ENCODE measurements at places on chromosomes 12 and 14.

- H3K27ac ChIP-seq, result no peak overlapping the region
- peaks cover 7% of the 10 kb centered on the region for H3K27me3 ChIP-seq
- H3K4me1 ChIP-seq, result no peaks in the 10 kb centered on the region
- no peak overlapping the region for H3K4me3 ChIP-seq
Observed at GRCh38 chr12:3014641-3015040, 55.4 kb downstream of the TEAD4 start.

- H3K4me3 ChIP-seq, result no peak overlapping the region
- ATAC-seq, result no peak
- H3K27ac ChIP-seq, result no peak overlapping the region
- no peaks in the 10 kb centered on the region for H3K36me3 ChIP-seq
- H3K4me1 ChIP-seq, result no peaks in the 10 kb centered on the region
- H3K27me3 ChIP-seq, result peaks cover 40% of the 10 kb centered on the region
Observed at GRCh38 chr14:93643127-93643526, 145.2 kb downstream of the PRIMA1 start.

GRCh38 chr12:3045494-3045893 lies 31.7 kb upstream of the TSPAN9 start:
- H3K4me3 ChIP-seq, result no peak overlapping the region
- no peaks in the 10 kb centered on the region for H3K36me3 ChIP-seq
- no peaks in the 10 kb centered on the region for H3K4me1 ChIP-seq
- no peak for ATAC-seq
- peaks cover 36% of the 10 kb centered on the region for H3K27me3 ChIP-seq

GRCh38 chr12:125191361-125192087 lies 126.3 kb downstream of the AACS start:
- H3K27ac ChIP-seq, result no peak overlapping the region
- H3K4me1 ChIP-seq, result no peaks in the 10 kb centered on the region
- no peaks in the 10 kb centered on the region for H3K36me3 ChIP-seq
- no peak for ATAC-seq

GRCh38 chr12:45893240-45893639 lies 97.1 kb downstream of the SCAF11 start:
- no peak overlapping the region for H3K27ac ChIP-seq
- no peaks in the 10 kb centered on the region for H3K4me1 ChIP-seq
- no peaks in the 10 kb centered on the region for H3K27me3 ChIP-seq
- H3K4me3 ChIP-seq, result no peak overlapping the region
- no peak for ATAC-seq

DNA sequence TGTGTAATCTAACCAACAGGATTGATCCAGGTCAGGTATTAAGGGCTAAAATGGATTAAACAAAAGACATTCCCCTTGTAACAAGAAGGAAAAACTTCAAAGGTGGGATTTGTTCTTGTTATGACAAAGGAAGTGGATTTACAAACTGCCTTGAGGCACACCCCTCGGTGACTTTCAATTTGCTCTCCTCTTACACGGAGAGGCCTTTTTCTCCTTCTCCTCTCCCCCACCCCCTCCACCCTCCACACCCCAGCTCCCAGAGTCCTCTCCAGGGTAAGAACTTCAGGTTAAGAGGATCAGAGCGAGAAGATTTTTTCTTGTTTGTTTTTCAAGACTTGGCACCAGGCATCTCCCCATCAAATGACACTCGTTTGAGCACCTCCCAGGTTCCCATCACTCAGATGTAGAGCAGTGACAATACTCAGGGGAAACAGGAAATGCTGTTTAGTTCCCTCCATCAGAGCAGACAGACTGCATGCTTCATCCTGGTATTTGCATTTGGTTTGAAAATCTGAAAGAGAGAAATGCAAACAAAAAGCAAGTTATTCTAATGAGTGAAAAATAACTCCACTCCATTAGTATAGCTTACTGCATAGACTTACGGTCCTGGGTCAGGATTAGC lies 77.6 kb upstream of the TMEM260 start:
- no peak for ATAC-seq
- H3K27me3 ChIP-seq, result peaks cover 18% of the 10 kb centered on the region
- H3K27ac ChIP-seq, result no peak overlapping the region
- no peak overlapping the region for H3K4me3 ChIP-seq

- H3K27me3 ChIP-seq, result peaks cover 44% of the 10 kb centered on the region
- no peaks in the 10 kb centered on the region for H3K36me3 ChIP-seq
- peak overlapping the region; percentile 68 for H3K4me3 ChIP-seq
- no peak for ATAC-seq
- H3K27ac ChIP-seq, result no peak overlapping the region
Observed at GRCh38 chr12:12891881-12892355, 556 bp downstream of the GPRC5A start.

DNA sequence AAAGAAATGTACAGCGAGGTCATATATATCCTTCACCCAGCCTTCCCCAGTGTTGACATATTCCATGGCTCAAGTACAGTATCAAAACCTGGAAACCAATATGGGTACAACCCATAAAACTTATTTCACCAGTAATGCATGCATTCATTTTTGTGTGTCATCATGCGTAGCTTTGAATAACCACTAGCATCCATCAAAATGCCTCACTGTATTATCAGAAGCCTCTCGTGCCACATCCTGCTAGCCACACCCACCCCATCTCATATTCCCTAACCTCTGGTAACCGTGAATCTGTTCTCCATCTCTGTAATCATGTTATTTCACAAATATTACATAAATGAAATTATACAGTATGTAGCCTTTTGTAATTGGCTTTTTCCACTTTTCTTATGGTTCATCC lies 314.3 kb downstream of the RAD51B start:
- H3K27me3 ChIP-seq, result no peaks in the 10 kb centered on the region
- no peaks in the 10 kb centered on the region for H3K36me3 ChIP-seq
- no peak overlapping the region for H3K4me3 ChIP-seq
- H3K27ac ChIP-seq, result no peak overlapping the region

- peak overlapping the region; percentile 91 for H3K4me3 ChIP-seq
- peak; percentile 10 for ATAC-seq
- peaks cover 7% of the 10 kb centered on the region for H3K4me1 ChIP-seq
- no peaks in the 10 kb centered on the region for H3K36me3 ChIP-seq
- H3K27me3 ChIP-seq, result no peaks in the 10 kb centered on the region
Observed at GRCh38 chr12:29149691-29150281, 708 bp downstream of the FAR2 start.

GRCh38 chr12:47939009-47939601 lies 24.3 kb upstream of the TMEM106C start:
- ATAC-seq, result no peak
- peaks cover 9% of the 10 kb centered on the region for H3K4me1 ChIP-seq
- H3K27ac ChIP-seq, result no peak overlapping the region
- H3K4me3 ChIP-seq, result no peak overlapping the region
- no peaks in the 10 kb centered on the region for H3K36me3 ChIP-seq
- peaks cover 9% of the 10 kb centered on the region for H3K27me3 ChIP-seq

DNA sequence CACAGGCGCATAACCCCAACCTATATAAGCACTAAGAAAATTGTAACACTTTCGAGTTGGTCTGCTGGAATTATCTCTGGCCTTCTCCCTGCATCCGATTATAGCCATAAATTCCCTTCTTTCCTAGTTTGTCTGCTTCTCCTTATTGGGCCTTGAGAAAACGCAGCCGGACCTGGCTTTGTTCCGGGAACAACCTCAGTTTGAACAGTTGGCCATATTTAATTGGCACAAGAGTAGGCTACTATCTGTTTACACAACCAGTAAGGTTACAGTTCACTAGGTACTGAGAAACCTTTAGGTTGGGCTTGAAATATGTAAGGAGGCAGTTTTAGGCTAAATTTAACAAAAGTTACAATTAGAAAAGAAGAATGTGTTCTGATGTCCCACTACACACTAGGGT lies 176.1 kb downstream of the IPO8 start:
- no peaks in the 10 kb centered on the region for H3K4me1 ChIP-seq
- H3K4me3 ChIP-seq, result no peak overlapping the region
- no peaks in the 10 kb centered on the region for H3K27me3 ChIP-seq
- ATAC-seq, result no peak

- no peaks in the 10 kb centered on the region for H3K27me3 ChIP-seq
- H3K27ac ChIP-seq, result no peak overlapping the region
- no peaks in the 10 kb centered on the region for H3K4me1 ChIP-seq
- no peaks in the 10 kb centered on the region for H3K36me3 ChIP-seq
- no peak for ATAC-seq
- no peak overlapping the region for H3K4me3 ChIP-seq
Observed at GRCh38 chr12:19299765-19300164, 139.5 kb upstream of the AEBP2 start.

DNA sequence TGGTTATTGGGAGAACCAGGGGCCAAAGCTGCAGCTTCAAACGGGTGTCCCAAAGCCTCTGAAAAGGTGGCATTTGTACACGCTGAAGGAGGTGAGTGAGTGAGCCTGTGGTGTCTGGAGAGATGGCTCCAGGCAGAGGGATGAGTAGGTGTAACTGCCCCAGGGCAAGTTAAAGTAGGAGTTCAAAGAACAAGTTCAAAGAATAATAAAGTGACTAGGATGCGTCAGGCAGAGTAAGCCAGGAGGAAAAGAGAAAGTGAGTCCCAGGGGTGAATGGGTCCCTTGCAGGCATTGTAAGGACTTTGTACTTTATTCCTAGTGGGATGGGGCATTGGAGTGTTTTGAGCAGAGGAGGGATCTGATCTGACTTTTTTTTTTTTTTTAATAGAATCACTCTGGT lies 201.4 kb upstream of the PWP1 start:
- ATAC-seq, result no peak
- no peaks in the 10 kb centered on the region for H3K36me3 ChIP-seq
- H3K4me1 ChIP-seq, result peaks cover 22% of the 10 kb centered on the region

- peak; percentile 2 for ATAC-seq
- H3K4me1 ChIP-seq, result peaks cover 35% of the 10 kb centered on the region
- H3K4me3 ChIP-seq, result peak overlapping the region; percentile 82
Observed at GRCh38 chr12:31895449-31896150, 63.6 kb upstream of the RESF1 start.

- H3K27me3 ChIP-seq, result peaks cover 19% of the 10 kb centered on the region
- no peak for ATAC-seq
- H3K4me3 ChIP-seq, result no peak overlapping the region
Observed at GRCh38 chr12:96878704-96879103, 28.4 kb upstream of the NEDD1 start.

GRCh38 chr12:124786061-124786964 lies 77.4 kb downstream of the SCARB1 start:
- ATAC-seq, result no peak
- H3K36me3 ChIP-seq, result no peaks in the 10 kb centered on the region
- no peak overlapping the region for H3K4me3 ChIP-seq

GRCh38 chr12:59768031-59768430 lies 172.2 kb downstream of the SLC16A7 start:
- no peak for ATAC-seq
- peaks cover 28% of the 10 kb centered on the region for H3K36me3 ChIP-seq
- no peaks in the 10 kb centered on the region for H3K27me3 ChIP-seq
- H3K4me3 ChIP-seq, result no peak overlapping the region

GRCh38 chr12:64745259-64745807 lies 13.9 kb downstream of the GNS start:
- no peak overlapping the region for H3K27ac ChIP-seq
- peaks cover 93% of the 10 kb centered on the region for H3K36me3 ChIP-seq
- peaks cover 5% of the 10 kb centered on the region for H3K4me1 ChIP-seq
- H3K4me3 ChIP-seq, result no peak overlapping the region
- no peak for ATAC-seq

DNA sequence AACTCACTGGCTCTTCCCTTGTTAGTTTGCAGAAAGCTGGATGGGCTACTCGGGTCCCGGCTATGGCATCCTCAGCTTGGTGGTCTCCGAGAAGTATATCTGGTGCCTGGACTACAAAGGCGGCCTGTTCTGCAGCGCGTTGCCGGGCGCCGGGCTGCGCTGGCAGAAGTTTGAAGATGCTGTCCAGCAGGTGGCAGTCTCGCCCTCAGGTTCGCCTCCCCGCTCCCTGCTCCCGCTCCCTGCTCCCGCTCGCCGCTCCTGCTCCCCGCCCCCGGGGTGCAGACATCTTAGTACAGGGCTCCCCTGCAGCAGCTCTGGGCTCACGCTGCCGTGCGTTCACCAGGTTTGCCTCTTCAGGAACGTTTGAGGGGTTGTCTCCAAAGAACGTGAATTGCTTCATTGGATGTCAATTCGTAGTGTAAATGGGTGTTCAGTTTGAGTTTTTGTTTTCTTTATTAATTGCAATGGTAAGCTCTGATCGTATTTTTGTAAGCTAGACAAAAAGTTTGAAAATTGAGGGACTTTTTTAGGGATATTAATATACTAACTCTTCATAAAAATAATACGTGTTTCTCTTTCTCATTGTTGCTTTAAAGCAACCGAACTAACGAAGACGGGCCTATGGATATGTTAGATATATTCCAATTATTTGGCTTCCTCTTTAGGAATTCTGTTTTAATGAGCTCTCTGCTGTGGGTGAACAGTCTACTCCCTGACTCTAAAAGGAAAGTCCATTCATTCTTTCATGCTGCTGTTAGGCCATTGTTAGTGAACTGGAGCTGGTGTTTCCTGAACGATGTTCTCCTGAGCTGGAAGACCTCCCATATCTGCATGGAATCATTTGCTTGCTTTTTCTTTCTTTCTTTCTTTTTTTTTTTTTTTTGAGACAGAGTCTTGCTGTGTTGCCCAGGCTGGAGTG lies 71.3 kb downstream of the ANKRD9 start:
- H3K27ac ChIP-seq, result no peak overlapping the region
- H3K4me3 ChIP-seq, result peak overlapping the region; percentile 26
- H3K4me1 ChIP-seq, result no peaks in the 10 kb centered on the region
- peak; percentile 97 for ATAC-seq
- no peaks in the 10 kb centered on the region for H3K27me3 ChIP-seq
- H3K36me3 ChIP-seq, result peaks cover 14% of the 10 kb centered on the region

- H3K27me3 ChIP-seq, result peaks cover under 1% of the 10 kb centered on the region
- ATAC-seq, result peak; percentile 4
Observed at GRCh38 chr12:53345486-53346188, 9.5 kb upstream of the SP7 start.

- no peak overlapping the region for H3K27ac ChIP-seq
- H3K4me1 ChIP-seq, result no peaks in the 10 kb centered on the region
- H3K36me3 ChIP-seq, result no peaks in the 10 kb centered on the region
- no peak for ATAC-seq
Observed at GRCh38 chr12:8837291-8837690, 14.9 kb downstream of the A2ML1 start.

DNA sequence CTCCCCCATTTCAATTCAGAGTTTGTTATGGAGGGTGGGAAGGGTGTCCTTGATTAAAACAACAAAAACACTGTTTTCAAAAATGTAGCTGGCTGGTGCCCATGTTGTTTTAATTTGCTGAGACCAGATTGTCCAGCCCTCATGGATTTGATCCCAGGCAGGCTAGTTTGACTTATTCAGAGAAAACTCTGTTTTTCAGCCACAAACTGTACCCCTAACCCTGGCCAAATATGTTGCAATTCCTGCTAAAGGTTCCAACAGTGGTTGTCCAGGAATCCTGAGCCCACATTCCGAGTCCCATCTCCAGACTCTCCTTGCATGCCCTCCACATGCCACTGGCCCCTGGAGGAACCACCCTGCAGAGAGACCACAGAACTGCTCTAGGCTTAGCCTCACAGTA lies 36.0 kb downstream of the MAP1LC3B2 start:
- no peaks in the 10 kb centered on the region for H3K36me3 ChIP-seq
- no peak overlapping the region for H3K4me3 ChIP-seq
- no peak for ATAC-seq
- H3K4me1 ChIP-seq, result peaks cover 15% of the 10 kb centered on the region

GRCh38 chr12:109709401-109709991 lies 4.1 kb upstream of the FAM222A start:
- no peak for ATAC-seq
- H3K4me3 ChIP-seq, result no peak overlapping the region
- peaks cover 14% of the 10 kb centered on the region for H3K27me3 ChIP-seq
- H3K4me1 ChIP-seq, result peaks cover 5% of the 10 kb centered on the region
- H3K36me3 ChIP-seq, result no peaks in the 10 kb centered on the region

- H3K36me3 ChIP-seq, result no peaks in the 10 kb centered on the region
- peaks cover 25% of the 10 kb centered on the region for H3K27me3 ChIP-seq
- no peak for ATAC-seq
- H3K4me1 ChIP-seq, result no peaks in the 10 kb centered on the region
- H3K27ac ChIP-seq, result no peak overlapping the region
- no peak overlapping the region for H3K4me3 ChIP-seq
Observed at GRCh38 chr14:94543449-94544124, 17.7 kb upstream of the SERPINA4 start.

All from activated T-helper 17 cell treated with anti-CD3 and anti-CD28 coated beads, Interleukin-2, amount 50 U/mL, for 72 hours (primary cell).